CD4-positive, alpha-beta T cell treated with Interleukin-2 at 100 ng/mL for 4 hours (primary cell): ENCODE measurements at places on chromosomes 7 and 10.

DNA sequence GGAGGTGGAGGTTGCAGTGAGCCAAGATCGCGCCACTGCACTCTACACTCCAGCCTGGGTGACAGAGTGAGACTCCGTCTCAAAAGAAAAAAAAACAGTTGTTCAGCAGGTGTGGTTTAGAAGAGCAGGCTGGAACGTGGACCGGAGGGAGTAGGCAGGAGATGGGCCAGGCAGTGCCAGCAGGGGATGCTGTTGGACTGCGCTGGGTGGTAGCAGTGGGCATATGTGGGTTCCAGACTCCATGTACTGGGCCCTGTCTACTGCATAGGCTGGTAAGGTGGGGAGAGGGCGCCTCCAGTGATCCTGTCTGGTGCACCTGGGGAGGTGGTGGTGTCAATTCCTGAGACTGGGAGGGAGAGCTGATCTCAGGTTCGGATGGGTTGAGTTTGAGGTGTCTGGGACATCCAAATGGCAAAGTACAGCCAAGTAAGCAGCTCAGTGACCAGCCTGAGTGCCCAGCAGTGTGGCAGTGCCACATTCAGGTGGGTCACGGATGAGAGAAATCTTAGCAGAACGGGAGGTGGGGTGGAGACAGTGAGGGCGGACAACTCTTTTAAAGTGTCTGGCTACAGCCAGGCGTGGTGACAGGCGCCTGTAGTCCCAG, 25.9 kb downstream of the SFXN4 start:
- peak; percentile 51 for DNase-seq

GRCh38 chr10:46317370-46317769, 30.6 kb downstream of the ANTXRL start:
- no peak for DNase-seq

DNA sequence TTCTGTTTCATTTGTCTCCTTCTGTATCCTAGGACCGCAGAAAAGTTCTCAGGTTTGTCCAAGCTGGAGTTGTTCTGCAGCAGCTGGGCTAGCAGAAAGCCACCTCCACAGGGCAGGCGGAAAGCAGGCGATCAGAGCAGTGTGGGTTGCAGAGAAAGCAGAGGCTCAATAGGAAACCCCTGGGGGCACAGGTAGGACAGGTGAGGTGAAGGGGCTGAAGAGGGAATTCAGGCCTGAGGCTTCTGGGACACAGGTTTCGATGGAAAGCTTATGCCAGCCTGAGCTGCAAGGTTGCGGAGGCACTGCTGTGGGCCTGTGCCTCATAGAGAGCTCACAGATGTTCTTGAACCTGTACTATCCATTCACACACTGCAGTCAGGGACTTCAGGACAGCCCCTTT, 194.9 kb upstream of the TPK1 start:
- DNase-seq: no peak

GRCh38 chr7:129359638-129360037, 74.6 kb upstream of the STRIP2 start:
- no peak for DNase-seq

- DNase-seq: peak; percentile 23
Measured at GRCh38 chr7:30029696-30030095, 1.5 kb downstream of the PLEKHA8 start.

- DNase-seq: no peak
Measured at GRCh38 chr7:44449584-44449928, 40.9 kb downstream of the NUDCD3 start.

DNA sequence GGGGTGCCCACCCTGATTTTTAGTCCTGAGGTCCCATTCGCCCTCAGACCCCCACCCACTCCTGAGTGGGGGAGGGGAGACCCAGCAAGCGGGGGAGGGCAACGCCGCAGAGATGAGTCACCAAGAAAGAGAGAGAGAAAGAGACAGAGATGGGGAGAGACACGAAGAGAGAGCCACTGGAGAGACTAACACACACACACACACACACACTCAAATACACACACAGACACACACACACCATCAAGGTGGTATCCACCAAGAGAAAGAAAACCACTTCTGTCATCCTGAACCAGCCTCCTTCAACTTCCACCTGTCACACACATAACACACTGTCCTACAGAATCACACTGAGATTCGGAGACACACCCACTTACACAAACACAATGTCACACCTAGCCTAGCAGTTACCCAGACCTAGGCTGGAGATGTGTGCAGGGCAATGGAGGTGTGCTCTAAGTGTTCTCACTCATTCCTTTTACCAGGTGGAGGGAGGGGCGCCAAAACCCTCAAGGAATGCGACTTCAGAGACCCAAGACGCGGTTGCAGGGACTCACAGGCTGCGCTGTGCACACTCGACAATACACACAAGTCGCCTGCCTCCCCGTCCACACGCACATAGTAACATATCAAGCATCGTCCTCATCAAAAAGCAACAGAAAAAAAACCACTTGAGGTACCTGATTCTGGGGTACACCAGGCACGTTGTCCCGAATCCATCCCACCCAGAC, 3.9 kb upstream of the VGF start:
- no peak for DNase-seq

- DNase-seq: peak; percentile 49
Measured at GRCh38 chr7:148883266-148884048, 634 bp downstream of the EZH2 start.

- no peak for DNase-seq
Measured at GRCh38 chr10:118151461-118151860, 104.7 kb upstream of the RAB11FIP2 start.

DNA sequence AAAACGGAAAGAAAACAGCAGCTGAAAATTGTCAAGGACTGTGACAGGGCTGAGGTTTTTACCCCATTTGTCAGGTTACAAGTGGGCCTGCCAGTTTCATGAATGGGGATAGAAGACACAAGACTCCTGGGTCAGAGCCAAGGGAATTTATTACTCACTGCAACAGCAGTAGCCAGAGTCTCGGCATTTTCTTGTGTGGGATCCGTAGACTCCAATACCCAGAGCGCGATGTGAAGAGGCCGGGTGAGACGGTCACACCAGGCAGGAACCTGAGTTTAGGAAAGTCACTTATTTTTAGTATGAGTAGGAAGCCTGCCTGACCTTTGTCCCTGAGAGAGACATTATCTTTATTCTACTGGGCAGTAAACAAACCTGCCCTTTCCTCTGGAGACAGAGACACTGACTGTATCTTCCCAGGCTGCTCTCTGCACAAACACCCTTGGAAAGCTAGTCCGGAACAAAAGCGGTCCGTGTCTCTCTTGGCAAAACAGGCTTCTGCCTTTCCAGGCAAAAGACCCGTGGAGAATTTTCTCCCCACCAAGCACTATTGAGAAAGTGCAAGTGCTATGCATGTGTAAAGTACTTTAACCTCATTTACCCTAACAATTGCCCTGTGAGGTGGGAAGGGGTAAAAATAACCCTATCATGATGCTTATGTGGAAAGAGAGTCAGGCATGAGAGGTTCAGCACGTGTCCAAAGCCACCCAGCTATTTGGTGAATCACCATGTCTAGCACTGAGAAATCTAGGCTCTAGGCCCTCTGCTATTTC, 58.4 kb downstream of the JCAD start:
- no peak for DNase-seq

GRCh38 chr7:148800677-148801076, 83.4 kb downstream of the EZH2 start:
- DNase-seq: no peak

GRCh38 chr10:55287346-55287745, 486.3 kb upstream of the PCDH15 start:
- DNase-seq: no peak

DNA sequence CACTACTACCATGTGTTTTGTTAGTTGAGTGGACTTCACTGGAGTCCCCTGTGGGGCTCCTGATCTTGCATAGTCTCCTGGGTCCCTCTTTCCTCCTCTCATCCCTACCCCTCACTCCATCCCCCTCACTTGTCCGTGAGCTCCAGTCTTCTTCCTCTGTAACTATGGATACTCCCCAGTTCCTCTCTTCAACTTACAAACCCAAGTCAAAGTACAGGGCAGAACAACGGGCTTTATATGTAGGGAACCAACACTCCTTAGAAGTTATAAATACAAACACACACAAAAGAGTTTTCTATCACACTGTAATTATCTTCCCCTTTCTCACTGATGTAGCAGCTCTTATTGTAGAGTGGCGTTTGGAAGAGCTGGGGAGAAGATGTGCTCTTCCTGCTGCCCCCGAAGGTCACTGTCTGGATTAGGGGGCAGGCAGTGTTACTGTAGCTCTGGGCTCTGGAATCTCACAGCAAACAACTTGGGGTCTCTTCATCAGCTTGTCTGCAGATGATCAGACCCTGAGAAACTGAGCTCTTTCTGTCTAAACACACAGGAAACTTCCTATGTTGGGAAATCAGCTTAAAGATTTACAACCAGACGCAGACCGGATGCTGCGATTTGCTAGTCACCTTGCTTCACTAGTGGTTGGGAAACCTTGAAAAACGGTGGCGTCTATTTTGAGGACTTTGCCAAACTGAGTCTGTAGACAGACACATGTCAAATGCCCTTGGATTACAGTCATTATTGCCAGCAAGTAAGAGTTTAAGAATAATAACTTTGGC, 13.6 kb downstream of the SNX10 start:
- DNase-seq: no peak

DNA sequence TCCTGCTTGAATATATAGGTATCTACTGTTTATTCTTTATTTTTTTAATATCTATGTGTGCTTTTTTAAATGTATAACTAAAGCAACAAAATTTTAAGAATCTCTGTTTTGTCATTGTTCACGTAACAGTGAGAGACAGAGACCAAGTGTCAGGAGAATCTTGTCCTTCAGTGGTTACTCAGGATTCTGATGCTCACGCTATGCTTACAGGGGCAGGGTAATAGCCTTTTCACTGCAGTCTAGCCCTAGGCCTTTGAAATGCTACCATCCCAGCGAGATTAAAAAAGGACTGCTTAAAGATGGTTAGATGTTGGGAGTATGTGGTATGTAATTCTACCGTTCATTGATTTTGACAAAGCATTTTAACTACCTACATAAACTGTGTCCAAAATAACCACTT, 71.6 kb upstream of the EGFR start:
- no peak for DNase-seq

DNA sequence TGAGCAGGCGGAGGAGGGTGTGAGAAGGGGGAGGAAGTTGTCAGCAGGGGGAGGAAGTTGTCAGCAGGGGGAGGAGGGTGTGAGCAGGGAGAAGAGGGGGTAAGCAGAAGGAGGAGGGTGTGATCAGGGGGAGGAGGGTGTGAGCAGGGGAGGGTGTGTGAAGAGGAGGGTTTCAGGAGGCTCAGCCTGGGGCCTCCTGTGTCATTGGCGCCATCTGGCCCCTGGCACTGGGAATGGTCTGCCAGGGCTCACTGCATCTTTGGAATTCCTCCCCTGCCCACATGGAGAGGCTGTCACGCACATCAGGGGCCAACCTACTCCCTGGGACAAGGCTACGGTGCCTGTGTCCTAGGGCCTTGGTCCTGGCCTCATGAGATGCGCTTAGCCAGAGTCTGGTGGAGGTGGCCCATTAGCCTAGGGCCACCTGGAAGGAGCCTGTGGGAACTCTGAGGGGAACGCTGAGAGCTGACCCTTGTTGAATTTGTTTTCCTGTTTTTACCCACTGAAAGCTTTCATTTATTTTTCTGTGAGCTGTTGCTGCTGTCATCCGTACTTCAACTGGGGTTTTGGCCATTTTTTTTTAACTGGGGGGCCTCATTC, 18.0 kb downstream of the CAMK2B start:
- DNase-seq: no peak

- DNase-seq: no peak
Measured at GRCh38 chr10:76086761-76087639, 655.6 kb downstream of the LRMDA start.

DNA sequence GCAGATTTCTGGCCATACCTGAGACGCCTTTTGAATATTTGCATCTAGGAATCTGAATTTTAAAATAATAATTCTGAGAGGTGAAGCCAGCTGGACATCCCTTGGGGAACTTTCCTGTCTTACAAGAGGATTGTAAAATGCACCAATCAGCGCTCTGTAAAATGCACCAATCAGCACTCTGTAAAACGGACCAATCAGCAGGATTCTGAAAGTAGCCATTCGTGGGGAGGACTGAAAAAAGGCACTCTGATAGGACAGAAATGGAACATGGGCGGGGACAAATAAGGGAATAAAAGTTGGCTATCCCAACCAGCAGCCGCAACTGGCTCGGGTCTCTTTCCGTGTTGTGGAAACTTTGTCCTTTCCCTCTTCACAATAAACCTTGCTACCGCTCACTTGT, 9.9 kb downstream of the PPIF start:
- DNase-seq: no peak

DNA sequence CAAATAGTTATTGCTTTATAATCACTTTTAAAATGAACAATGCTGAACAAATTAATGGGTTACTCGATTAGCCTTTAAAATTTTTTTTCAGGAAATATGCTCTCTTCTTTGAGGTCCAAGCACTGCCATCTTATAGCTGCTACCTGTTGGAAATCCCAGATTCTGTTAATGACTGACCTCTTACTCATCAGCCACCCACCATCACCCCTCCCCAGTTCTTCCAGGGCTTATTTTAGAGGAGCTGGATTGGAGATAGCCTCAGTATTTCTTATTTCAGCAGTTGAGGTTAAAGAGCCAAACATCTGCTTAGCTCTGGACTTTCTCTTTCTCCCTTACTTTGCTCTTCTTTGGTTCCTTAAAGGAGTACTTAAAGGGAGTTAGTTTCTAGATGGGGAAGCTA, 420.0 kb downstream of the EXOC4 start:
- no peak for DNase-seq

DNA sequence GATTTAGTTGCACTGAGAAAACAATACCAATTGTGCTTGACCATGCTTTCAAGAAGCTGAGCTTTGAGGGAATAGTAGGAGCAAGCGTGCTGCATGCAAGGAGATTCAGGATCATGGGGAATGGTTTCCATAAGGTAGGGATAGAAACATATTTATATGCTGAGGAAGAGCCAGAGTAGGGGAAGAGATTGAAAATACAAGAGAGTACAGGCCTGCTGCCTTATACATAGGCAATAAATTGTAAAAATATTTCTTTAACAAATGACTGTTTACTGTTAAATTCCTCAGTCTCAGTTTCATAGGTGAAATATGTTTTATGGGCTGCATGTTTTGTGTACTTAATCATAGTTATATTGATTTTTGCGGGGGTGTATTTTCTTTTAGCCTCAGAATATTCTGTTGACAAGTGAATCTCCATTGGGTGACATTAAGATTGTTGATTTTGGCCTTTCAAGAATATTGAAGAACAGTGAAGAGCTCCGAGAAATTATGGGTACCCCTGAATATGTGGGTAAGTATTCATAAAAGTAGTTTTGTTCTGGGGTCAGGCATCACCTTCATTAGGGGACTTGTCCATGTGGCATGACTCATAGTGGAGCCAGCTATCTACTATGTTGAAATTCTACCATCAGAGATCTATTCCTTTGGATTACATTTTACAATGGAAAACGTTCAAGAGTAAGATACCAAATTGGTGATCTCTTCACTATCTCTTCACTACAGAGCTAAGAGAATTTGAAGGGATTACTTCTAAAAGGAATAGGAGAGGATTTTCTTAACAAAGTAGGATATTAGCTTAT, 36.5 kb downstream of the STK17A start:
- DNase-seq: no peak
